Activated naive CD4-positive, alpha-beta T cell (primary cell): ENCODE measurements at places on chromosomes 2 and 18.

DNA sequence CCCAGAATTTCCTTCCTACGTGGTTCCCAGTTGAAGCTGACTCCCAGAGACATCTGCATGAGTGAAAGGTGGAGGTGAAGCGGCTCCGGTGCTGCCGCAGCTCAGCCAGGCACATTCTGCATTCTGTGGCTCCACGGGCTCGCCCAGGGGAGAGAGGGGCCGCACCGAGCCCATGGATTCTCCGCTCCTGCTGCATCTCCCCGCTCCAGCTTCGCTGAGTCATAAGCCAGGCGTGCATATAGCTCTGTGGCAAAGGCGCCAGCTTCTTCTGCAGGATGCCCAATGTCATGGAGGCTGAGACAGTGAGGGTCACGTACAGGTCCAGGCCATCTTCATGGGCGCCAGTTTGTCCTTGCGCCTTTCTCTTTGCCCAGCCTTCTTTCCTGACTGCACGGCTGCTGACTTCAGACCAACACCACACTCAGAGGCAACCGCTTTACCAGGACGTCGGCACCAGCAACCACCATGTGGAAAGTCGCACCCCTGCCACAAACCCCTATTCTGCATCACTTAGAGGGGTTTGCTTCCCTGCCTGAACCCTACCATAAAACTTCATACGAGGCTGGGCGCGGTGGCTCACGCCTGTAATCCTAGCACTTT, 215.7 kb downstream of the MGAT5 start:
- DNase-seq, result no peak

- DNase-seq, result no peak
Measured at GRCh38 chr18:9329471-9329870, 5.1 kb upstream of the TWSG1 start.

- DNase-seq, result no peak
Measured at GRCh38 chr18:38961880-38962279, 1396.3 kb upstream of the CELF4 start.

DNA sequence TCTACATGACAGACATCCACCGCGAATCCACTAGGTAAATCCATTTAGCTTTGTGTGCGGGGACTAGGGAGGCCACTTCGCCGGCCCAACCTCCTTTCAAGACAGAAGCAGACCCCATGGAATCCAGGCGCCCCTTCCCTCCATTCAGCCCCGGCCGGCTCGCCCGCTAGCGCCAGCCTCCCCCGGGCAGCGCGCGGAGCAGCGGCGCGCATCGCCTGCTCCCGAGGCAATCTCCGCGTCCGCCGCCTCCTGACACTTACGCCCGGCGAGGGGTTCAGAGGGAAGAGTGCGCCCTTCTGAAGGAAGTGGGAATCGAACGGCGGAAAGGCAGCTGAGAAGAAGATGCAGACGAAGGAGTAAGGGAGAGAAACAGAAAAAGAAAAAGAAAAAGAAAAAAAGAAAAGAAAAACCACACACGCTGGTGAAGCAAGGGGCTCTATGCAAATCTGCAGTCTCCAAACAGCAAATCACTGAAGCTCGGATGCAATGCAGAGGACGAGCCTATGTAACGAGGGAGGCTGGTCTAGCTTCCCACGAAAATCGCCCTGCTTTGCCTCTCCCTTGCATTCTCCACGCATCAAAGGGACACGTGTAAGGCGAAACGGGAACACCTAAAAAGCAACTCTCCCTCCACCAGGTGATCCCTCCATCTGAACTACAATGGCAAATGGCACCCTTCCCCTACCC, 684.4 kb downstream of the NRXN1 start:
- no peak for DNase-seq

GRCh38 chr2:20576598-20577115, 74.2 kb downstream of the HS1BP3 start:
- DNase-seq, result no peak

DNA sequence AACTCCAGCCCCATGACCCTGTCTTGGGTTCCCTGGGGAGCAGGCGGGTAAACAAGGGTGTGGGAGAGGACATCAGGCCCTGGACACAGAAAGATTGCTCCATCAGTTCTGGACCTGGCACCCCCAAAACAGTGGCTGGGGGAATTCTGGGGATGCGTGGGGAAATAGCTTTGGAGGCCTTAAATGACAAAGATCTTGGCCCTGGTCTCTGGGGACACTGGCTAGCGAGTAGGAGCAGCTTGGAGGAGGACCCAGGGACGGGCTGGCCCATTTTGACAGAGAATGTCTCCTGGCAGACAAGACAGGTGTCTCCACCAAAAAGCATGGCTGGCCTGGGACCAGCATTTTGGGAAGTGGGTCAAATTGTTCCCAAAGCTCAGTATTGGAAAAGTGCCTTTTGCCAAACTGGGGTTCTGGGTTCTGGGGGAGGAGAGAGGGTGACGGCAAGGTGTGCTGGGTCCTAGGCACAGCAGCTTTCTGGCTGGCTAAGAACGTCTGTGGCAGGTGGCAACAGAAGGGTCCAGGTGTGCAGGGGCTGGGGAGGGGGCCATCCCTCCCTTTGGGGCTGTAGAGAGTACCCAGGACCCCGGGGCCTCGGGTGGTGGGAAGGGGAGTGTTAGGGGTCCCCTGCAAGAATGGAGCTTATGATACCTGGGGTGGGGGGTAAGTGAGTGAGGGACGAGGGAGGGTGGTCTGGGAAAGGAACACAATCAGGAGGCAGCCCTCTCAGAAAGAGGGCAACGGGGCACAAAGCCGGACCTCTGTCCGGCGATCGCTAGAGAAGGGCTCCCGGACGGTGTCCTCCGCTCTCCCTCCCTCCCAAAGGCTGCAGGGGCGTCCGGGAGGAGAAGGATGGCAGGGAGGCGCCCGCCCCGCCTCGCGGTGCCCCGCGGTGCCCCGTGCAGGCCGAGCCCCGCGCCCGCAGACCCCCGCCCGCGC, 556 bp downstream of the CYRIA start:
- no peak for DNase-seq

- no peak for DNase-seq
Measured at GRCh38 chr2:9286554-9287399, 80.2 kb downstream of the ASAP2 start.

DNA sequence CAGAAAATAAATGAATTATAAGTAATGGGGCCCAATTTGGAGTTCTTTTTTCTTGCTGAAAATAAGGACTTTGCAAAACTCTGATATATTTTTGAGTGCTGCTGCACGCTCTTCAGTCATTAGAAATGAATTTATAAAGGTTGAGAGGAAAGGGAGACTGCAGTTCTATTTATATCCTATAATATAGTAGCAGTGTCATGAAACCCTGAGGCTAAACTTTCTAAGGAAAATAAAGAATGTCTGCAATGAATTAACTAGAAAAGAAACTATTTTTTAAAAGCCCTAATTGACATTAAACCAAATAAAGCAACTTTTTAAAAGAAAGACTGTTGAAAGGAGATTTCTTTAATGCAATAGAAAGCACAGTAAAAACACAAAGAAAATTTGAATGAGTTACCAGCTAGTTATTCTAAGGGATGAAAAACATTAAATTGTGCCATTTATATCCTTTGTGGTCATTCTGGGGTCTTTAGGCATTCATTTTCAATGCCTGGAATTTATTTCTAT, 1072.8 kb upstream of the TMEFF2 start:
- no peak for DNase-seq

- no peak for DNase-seq
Measured at GRCh38 chr2:170088776-170089175, 89.2 kb upstream of the MYO3B start.

DNA sequence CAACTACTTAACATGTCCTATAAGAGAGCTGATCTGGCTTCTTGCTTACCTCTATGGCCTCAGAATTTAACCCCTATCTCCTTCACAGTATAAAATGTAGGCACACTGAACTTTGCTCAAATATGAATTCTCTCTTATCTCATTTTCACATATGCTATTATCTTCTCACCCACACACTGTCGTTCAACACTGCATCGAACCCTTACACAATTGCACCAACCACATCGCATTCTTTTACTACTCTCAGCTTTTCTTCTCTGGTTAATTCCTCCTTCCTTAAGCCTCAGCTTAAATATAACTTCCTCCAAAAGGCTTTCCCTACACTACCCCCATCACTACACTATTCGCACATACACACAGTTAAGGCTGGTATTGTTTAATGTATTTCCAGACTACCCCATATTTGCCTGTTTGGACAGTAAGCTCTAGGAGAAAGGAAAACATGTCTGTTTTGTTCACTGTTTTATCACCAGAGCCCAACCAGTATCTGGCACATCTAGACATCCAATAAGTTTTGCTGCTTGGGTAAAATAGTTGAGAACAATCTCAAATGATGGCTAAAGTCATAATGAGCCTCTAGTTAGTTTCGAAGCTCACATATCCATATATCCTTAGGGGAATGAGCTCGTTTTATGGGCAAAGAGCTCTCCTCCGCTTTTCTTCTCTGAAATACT, 47.7 kb downstream of the HIBCH start:
- no peak for DNase-seq

DNA sequence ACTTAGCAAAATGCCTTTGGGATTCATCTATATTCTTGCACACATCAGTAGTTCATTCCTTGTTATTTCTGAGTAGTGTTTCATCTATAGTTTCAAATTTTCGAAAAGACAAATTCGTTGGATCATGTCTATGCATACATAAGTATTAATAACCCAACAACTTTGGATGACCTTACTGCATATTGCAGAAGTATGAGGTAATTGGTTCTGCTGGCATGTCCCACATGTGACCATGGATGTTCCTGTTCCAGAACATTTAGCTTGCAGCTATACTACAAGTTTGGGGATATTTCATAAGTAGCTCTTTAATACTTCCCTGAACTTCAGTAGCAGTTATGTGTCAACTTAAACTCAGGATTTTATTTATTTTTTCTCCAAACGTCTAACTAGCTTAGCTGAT, 44.9 kb downstream of the APLF start:
- no peak for DNase-seq

GRCh38 chr2:27627963-27628766, 647 bp downstream of the CCDC121 start:
- no peak for DNase-seq

DNA sequence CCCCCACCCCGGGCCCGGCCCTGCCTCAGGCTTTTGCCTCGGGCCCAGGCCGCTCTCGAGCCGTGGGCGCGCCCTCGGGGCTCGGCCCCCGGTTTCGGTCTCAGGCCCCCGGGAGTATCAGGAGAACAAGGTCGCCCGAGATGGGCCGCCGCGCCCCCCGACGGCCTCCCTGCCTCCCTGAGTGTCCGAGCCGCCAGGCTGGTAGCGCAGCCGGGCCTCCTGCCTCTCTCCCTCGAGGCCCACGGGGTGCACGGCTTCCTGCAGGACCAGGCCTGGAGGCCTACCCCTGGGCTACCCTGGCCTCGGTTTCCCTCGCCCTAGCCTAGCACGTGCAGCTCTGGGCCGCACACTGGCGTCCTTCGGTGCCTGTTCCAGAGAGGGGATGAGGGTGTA, 8.4 kb downstream of the GBX2 start:
- DNase-seq, result no peak

DNA sequence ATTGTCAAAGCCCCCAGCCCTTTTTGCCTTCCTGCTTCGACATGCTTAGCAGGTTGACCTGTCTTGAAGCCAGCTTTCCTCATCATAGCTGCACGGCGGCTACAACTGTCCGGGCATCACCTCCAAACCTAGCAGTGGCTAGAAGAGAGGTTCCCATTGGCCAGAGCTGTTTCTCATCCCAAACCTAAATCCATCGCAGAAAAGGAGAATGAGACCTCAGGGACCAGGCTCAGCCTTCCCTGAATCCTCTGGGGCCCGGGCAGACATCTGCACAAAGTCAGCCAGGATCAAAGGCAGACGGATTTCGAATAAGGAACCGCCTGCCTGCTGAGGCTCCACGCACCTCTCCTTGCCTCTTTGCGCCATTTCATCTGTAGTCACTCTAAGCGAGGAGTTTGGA, 101.7 kb upstream of the SLC66A3 start:
- no peak for DNase-seq

DNA sequence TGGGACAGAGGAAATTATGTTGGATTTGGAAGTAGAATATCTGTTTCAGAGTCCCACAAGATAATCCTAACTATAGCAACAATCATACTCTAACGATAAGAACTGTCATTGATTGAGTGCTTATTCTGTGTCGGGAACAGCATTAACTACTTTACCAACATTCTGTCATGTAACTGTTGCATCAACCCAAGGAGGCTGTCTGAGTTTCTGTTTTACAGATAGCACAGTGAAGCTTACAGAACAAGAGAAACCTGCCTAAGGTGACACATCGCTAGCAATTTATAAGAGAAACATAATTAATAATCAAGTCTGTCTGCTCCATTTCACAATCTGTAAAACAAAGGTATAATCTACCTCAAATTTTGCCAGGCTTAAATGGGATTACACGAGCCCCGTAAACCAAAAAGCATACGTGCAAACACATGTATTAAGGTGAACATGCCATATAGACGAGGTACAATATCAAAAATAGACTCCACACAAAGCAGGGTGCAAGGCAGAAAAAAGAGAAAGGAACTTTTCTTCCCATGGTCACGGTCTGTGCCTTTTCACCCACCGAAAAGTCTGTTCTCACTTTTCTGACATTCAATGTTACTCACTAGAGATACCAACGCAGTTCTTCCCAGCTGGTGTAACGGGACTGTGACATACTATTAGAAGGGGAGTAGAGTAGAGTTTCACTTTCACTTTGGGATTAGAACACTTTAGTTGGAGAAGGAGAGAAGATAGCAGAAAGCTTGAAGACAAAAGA, 37.2 kb upstream of the SLC8A1 start:
- no peak for DNase-seq

- DNase-seq, result no peak
Measured at GRCh38 chr2:54434711-54435110, 21.4 kb upstream of the SPTBN1 start.

DNA sequence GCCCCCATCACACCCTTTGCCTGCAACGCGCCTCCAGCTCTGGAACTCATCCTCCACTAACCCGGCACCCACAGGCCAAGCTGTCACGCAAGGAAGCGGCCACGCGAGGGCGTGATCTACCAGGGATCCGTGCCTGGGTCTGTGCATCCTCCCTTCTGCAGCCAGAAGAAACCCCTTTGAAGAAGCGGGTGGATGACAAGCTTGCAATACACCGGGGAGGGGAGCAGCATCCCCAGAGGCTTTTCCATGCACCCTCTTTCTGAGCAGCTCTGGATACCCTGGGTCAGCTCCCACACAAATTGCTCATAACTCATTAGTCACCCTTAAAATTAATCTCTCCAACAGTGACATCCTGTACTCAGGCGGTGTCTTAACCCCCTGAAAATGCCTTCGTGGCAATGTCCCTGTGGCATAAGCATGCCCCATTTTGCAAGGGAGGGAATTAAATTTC, 47.6 kb downstream of the PDCL3 start:
- DNase-seq, result peak; percentile 81

DNA sequence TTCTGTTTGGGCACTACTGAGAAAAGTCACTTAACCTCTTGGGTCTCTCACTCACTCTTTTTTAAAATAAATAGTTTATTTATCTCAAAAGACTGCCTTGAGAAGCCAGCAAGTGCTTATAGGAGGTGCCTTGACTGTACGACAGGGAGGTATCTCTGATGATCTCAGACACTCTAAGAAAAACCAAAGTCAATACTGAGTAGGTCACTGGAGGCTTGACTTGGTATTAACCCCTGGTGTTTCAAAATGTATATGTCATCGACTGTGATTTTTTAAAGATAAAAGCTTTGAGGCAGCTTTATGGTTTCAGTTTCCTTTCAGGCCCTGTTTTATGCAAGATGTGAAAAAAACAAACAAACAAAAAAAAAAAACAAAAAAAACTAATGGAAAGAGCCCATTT, 33.7 kb downstream of the MREG start:
- no peak for DNase-seq
